Cerebellum (tissue), 4 donors: ENCODE measurements at places on chromosomes 5 and 9. TPM values are rescaled to one million over a fixed set of nuclear protein-coding genes. Genes with fewer than 3 reads are reported as not detected.

FAM200C gene
- total RNA-seq = 24.4 TPM

ABO gene
- 0.27 TPM for total RNA-seq

GAS1 gene
- 19.6 TPM for total RNA-seq

CSF2 gene
- total RNA-seq = not detected

LOX gene
- total RNA-seq = 3.3 TPM

CER1 gene
- 1.2 TPM for total RNA-seq

- DNase-seq = no peak
These were observed 100.4 kb upstream of the MAMDC2 start for GRCh38 chr9:69943148-69943806.

DNA sequence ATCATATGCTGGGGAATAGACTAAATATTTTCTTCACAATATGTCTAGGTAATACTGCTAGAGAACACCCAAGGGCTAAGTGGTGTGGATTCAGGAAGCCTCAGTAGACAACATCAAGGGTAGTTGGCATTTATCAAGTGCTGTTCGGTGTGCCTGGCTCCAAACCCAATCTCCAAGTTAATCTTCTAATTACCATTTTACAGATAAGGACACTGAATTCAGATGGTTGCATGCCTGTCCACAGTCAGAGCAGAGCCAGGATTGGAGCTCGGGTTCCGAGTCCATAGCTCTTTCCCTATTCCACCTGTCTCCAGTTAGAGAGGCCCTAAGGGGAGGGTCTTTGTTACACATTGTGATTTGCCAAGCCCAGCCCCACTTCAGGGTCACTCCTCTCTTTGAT lies 58.2 kb downstream of the FGF18 start:
- no peak for DNase-seq

GRCh38 chr5:172881691-172882370 lies 47.8 kb downstream of the ERGIC1 start:
- no peak for DNase-seq

- no peak for DNase-seq
These were observed 332.7 kb downstream of the DIRAS2 start for GRCh38 chr9:90309809-90310520.

DNA sequence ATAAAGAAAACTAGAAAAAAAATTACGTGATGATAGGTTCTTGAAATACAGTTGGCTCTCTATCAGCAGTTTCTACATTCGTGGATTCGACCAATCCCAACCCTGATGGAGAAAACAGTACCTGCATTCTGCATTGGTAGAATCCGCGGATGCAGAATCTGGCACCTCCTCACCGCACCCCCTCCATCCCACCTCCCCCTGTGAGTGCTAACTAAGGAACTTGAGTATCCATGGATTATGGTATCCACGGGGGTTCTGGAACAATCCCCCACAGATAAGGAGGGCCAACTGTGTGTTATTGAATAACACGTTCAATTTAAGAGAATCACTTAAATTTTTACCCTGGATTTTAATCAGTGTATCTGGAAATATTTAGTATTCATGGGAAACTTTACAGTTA lies 10.5 kb upstream of the PSIP1 start:
- no peak for DNase-seq

DNA sequence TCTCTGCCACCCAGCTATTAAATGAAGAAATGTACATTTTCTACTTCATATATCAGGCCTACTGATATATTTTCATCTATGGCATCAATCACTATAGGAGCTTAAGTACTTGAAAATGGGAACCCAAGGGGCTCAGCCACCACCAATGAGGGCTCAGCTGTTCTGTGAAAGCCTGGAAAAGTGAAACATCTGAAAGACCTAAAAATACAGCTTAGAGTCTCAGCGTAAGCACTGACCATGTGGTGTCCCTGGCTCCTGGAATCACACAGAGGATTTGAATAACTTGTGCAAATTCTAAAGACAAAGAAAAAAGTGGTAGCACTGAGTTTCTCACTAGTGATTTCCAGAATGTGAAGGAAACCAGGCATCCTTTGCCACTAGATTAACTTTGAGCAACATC lies 64.5 kb downstream of the PTPRD start:
- no peak for DNase-seq

GRCh38 chr9:81595887-81596543 lies 93.3 kb downstream of the TLE1 start:
- no peak for DNase-seq

GRCh38 chr5:71957292-71957898 lies 149.9 kb upstream of the MAP1B start:
- no peak for DNase-seq

DNA sequence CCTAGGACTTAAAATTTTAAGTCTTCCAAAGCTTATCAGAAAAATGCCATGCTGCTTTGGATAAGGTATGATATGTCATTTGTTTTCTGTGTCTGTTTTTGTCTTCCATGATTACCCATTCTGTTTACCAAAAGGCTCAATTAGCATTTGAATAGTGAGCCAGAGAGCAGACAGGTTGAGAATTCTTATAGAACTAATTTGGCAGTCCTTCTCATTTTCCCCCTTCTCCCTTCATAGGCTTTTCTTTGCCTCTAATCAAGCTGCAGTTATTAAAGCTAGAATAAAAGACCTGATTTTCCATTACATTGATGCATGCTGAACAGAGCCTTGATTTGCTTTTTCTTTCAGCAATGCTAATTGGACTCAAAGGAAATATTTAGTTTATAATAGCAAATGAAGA lies 993.0 kb downstream of the MAT2B start:
- no peak for DNase-seq

DNA sequence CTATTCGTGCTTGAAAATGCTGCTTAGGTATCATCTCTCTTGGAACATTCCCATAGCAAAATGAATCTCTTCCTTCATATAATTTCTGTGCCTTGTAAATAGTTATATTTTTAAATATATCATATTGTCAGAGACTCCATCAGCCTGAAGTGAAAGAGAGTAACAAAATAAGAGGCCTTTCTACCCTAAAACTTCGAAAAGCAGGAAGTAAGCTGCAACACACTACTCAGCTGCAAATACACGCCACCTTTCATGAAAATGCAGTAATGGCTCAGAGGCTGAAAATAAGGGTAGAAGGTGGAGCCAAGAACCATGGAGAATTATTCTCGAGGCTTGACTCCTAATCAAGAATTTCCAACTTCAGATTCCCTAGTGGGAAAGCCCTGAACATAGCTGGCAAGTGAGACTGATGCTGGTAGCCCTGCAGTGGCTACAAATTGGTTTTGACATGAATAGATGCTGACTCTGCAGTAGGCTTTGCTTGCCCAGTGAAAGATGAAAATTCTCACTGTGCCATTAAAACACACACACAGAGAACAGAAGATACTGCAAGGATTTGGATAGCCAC lies 30.2 kb upstream of the PTGER4 start:
- no peak for DNase-seq

DNA sequence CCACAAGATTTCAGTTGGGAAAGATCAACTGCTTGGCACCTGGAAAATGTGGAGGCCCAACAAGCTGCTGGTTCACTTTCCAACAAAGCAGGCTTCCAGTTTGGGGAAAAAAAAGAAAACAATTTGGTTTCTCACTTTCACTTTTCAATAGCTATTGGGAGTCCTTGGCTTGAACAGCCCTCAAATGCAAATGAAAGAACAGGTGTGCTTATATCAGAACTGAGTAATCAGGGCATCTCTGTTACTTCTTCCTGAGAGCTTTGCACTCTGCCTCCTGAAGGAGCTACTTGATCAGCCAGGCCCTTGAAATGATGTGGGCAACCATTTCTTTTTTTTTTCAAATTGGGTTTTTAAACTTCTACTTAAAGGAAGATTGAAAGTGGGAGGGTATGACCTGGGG lies 73.5 kb downstream of the MFAP3 start:
- DNase-seq = no peak

DNA sequence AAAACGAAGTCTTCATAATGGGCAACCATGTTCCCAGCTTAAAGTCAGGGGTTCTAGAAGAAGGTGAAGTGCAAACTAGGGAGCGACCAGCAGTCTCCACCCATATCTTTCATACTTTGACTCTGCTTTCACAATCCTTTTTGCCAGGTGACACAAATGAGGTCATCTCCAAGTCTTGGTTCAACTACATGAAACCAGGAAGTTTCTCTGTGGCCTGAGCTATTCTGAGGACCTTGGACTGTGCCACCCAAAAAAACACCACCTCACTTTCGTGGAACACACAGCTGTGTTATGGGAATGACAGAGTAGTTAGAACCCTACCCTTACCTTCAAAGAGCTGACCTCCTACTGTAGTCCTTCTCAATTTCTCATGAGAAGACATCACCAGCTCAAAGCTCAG lies 309.2 kb downstream of the AGTPBP1 start:
- no peak for DNase-seq

DNA sequence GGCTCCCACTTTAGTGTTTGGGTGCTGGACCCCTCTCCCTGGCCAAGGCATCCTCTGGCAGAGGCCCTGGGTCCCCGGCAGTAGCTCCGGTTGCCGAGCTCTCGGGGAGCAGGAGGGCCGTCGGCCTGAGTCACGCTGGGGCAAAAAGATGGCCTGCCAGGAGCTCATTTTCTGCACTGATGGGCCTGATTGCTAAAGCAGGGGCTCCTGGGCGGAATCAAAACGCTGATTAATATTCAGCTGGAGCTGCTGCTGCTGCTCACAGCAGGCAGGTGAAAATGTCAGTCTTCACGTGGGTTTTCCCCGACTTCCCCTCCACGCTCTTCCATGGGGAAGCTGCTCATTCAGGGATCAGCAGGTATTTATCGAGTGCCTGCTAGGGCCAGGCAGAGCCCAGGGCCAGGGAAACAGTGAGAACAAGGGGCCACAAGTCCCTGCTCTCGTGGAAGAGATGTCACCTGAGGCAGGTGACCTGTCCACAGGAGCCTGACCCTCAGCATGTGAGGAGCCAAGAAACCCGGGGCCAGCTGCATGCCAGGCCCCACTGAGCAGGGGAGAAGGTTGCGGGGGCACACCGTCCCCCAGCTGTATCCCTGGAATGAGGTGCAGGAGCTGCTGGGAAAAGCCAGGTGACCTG lies 22.1 kb downstream of the LAMC3 start:
- no peak for DNase-seq

GRCh38 chr9:9177081-9177480 lies 1377.5 kb upstream of the DMAC1 start:
- no peak for DNase-seq

- DNase-seq = no peak
These were observed 64.0 kb upstream of the PTGER4 start for GRCh38 chr5:40615586-40616170.

DNA sequence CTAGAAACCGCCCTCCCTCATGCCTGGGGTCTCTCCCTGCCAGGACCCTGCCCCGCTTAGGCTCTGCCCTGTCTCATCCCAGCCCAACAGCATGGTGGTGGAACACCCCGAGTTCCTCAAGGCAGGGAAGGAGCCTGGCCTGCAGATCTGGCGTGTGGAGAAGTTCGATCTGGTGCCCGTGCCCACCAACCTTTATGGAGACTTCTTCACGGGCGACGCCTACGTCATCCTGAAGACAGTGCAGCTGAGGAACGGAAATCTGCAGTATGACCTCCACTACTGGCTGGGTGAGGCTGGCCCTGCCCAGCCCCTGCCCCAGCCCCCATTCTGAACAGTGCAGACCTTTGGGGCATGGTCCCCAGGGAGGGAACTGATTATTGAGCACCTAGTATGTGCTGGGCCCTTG lies 33.9 kb downstream of the GSN start:
- no peak for DNase-seq

GRCh38 chr9:72444435-72444834 lies 77.0 kb upstream of the TMC1 start:
- DNase-seq = no peak

GRCh38 chr9:90827181-90827871 lies 25.7 kb downstream of the SYK start:
- no peak for DNase-seq

DNA sequence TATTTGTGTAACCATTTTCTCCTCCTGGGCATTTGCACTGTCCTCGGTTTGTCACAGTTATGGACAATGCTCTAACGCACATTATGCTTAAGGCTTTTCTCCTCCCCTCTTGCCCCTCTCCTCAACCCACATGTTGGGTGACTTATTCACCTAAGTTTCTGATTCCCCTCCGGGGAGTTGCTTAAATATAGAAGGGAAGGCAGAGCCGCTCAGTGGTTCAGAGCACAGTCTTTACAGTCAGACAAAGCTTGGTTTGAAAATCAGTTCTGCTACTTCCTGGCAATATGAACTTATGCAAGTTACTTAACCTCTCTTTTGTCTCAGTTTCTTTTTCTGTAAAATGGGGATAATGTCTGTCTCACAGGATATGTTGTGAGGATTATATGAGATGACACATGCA lies 41.2 kb upstream of the SPRY4 start:
- no peak for DNase-seq

DNA sequence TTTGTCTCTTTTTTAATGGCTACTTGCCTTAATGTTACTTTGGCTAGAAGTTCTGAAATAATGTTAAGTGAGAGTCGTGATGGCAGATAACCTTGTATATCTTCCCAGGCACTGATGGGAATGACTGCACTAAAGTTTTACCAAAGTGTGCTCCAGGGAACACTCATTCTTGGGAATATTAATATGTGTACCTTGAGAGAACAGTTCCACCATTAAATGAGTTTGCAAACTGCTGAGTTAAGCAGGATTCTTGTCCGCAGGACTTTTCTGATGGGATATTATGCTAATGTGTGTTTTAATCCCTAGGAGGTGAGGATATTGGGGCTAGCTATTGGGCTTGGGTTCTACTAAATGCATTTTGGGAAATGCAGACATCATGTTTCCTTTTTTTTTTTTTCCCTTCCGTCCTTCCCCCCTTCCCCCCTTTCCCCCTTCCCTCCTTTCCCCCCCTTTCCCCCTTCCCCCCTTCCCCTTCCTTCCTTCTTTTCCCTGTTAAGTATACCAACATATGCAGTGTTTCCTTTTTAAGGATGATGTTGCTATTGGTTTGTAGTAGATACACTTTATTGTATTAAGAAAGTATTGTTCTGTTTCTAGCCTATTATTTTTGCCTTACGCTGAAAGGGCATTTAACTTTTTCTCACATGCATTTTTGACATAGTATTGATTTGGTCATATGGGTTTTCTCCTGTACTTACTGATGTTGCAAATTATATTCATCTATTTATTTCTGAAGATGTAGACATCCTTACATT lies 15.5 kb downstream of the ZBTB34 start:
- no peak for DNase-seq

GRCh38 chr9:89690334-89690912 lies 85.6 kb downstream of the GADD45G start:
- no peak for DNase-seq

- no peak for DNase-seq
These were observed 326.1 kb upstream of the IRX1 start for GRCh38 chr5:3269395-3270169.

GRCh38 chr5:68269820-68270219 lies 54.3 kb downstream of the PIK3R1 start:
- no peak for DNase-seq

- no peak for DNase-seq
These were observed 109.3 kb downstream of the HSD17B3 start for GRCh38 chr9:96192710-96193109.

- DNase-seq = no peak
These were observed 51.5 kb downstream of the SLC44A1 start for GRCh38 chr9:105295986-105296385.

DNA sequence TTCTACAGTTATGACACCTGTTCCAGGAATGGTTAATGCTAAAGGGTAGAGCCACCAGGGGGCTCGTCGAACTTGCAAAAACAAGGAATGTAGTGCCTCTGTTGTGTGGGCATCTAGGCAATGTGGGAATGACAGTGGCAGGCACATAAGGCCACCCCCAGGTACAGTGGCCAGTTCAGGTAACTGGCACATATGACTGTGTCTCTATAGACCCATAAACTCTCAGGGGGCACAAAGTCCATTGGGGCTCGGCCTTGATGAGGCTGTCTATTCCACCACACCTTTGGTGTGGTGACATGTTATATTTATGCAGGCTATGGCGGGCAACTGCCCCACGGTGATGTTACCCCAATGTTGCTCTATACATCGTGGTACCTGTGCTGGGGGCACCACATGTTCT lies 59.6 kb upstream of the FAM120A start:
- DNase-seq = no peak

- DNase-seq = no peak
These were observed 43.4 kb upstream of the BICD2 start for GRCh38 chr9:92807757-92808725.
